A549 treated with RU486 at 1 μM for 4 hours (cell line): ENCODE measurements at places on chromosomes 3 and 15. TPM values are rescaled to one million over a fixed set of nuclear protein-coding genes. Genes with fewer than 3 reads are reported as not detected.

Gene CDHR4
- total RNA-seq: 0.11 to 0.29 TPM (median 0.24 TPM) in 4 of 5 replicates, not detected in the other

Gene FGF7
- total RNA-seq: not detected in 5 replicates

Gene ADAMTS9
- total RNA-seq: 0.54 to 0.87 TPM (median 0.74 TPM) in 5 replicates

Gene ST3GAL6
- total RNA-seq: 0.40 to 1.9 TPM (median 0.96 TPM) in 5 replicates

Gene ARPP21
- 0.06 to 0.14 TPM in 2 of 5 replicates, not detected in the others for total RNA-seq

Gene LYZL4
- total RNA-seq: not detected in 5 replicates

Gene DPPA2
- total RNA-seq: not detected in 5 replicates

Gene FANCD2OS
- not detected in 5 replicates for total RNA-seq

Gene GP9
- total RNA-seq: not detected in 5 replicates

Gene IL20RB
- total RNA-seq: 0.71 to 1.0 TPM (median 0.90 TPM) in 5 replicates

Gene PRR20G
- 0.14 to 0.24 TPM in 2 of 5 replicates, not detected in the others for total RNA-seq

Gene CCR8
- not detected in 5 replicates for total RNA-seq

Gene STXBP5L
- total RNA-seq: not detected in 5 replicates

Gene AMIGO3
- 0.35 to 0.85 TPM (median 0.59 TPM) in 5 replicates for total RNA-seq

Gene BRPF1
- total RNA-seq: 16.1 to 19.8 TPM (median 18.8 TPM) in 5 replicates

Gene PRSS50
- total RNA-seq: not detected in 5 replicates

Gene DENND4A
- 5.5 to 8.3 TPM (median 6.2 TPM) in 5 replicates for total RNA-seq

Gene TRIM42
- not detected in 5 replicates for total RNA-seq

Gene ERICH6
- 0.05 TPM in 1 of 5 replicates, not detected in the others for total RNA-seq

Gene U2SURP
- 52.6 to 125 TPM (median 91.9 TPM) in 5 replicates for total RNA-seq

Gene SCN11A
- not detected in 5 replicates for total RNA-seq

Gene IQCB1
- total RNA-seq: 7.4 to 11.4 TPM (median 10.6 TPM) in 5 replicates

Gene NANOGP8
- total RNA-seq: not detected in 5 replicates

Gene SI
- not detected in 5 replicates for total RNA-seq

Gene POMGNT2
- 6.4 to 8.7 TPM (median 7.8 TPM) in 5 replicates for total RNA-seq

Gene CISH
- 0.48 to 0.90 TPM (median 0.67 TPM) in 5 replicates for total RNA-seq

Gene SLC6A1
- not detected in 5 replicates for total RNA-seq

Gene MST1R
- total RNA-seq: 5.3 to 8.5 TPM (median 7.4 TPM) in 5 replicates

Gene ZNF662
- total RNA-seq: not detected in 5 replicates

Gene ZPLD1
- total RNA-seq: 0.08 TPM in 1 of 5 replicates, not detected in the others

Gene C15orf62
- total RNA-seq: 0.05 to 0.10 TPM (median 0.07 TPM) in 4 of 5 replicates, not detected in the other

Gene STRA6
- total RNA-seq: 41.7 to 72.7 TPM (median 62.4 TPM) in 5 replicates

Gene FOXB1
- total RNA-seq: not detected in 5 replicates

Gene OR5AC2
- total RNA-seq: not detected in 5 replicates

Gene TOPBP1
- 21.5 to 30.3 TPM (median 26.7 TPM) in 5 replicates for total RNA-seq

Gene SYNM
- total RNA-seq: 33.4 to 40.0 TPM (median 37.3 TPM) in 5 replicates

Gene SPSB4
- total RNA-seq: 0.08 to 0.26 TPM (median 0.12 TPM) in 5 replicates

Gene SH3GL3
- total RNA-seq: 0.46 to 0.96 TPM (median 0.57 TPM) in 5 replicates

Gene SRGAP3
- 0.19 to 0.95 TPM (median 0.77 TPM) in 5 replicates for total RNA-seq

Gene ANKRD34C
- total RNA-seq: not detected in 5 replicates

Gene COL7A1
- 122 to 212 TPM (median 173 TPM) in 5 replicates for total RNA-seq

Gene VEPH1
- total RNA-seq: 0.07 to 0.15 TPM in 2 of 5 replicates, not detected in the others

Gene SNRPA1
- 110 to 130 TPM (median 116 TPM) in 5 replicates for total RNA-seq

Gene GOLGA8S
- total RNA-seq: 0.09 to 0.16 TPM (median 0.14 TPM) in 5 replicates

Gene SLC38A3
- total RNA-seq: 0.05 to 0.32 TPM (median 0.10 TPM) in 3 of 5 replicates, not detected in the others

Gene ANKRD63
- 0.31 to 0.80 TPM (median 0.44 TPM) in 4 of 5 replicates, not detected in the other for total RNA-seq

Gene NCK1
- 24.5 to 30.0 TPM (median 25.9 TPM) in 5 replicates for total RNA-seq

Gene PLSCR5
- total RNA-seq: not detected in 5 replicates

Gene UBE2E2
- total RNA-seq: 23.3 to 37.5 TPM (median 33.6 TPM) in 5 replicates

Gene TGM5
- not detected in 5 replicates for total RNA-seq

Gene CHRM5
- not detected in 5 replicates for total RNA-seq
